ENCODE measurements at places on chromosomes 6 and 20. TPM values are rescaled to one million over a fixed set of nuclear protein-coding genes. Genes with fewer than 3 reads are reported as not detected.

DNA sequence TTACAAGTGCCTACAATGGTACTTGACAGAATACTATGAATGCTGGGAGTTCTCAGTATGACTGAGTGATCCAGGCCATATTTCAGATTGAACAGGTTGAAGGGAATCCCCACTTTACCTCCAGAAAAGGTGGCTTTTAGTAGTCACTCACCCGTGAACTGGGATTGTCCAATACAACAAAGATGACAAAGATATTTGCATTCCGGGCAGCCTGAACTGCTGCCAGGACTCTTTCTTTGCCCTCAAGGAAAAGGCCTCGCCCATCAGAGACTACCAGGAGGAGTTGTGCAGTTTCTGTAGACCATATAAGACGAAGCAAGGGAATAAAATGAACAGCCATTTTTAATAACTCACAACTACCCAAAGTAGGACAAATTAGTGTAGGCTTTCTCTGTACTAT, 6.3 kb upstream of the LYRM2 start:
- no peak for DNase-seq

GRCh38 chr6:167426651-167427050, 101.8 kb downstream of the TTLL2 start:
- no peak for DNase-seq

- no peak for DNase-seq
Measured at GRCh38 chr6:85250586-85251220, 199.2 kb upstream of the NT5E start.

- DNase-seq, result no peak
Measured at GRCh38 chr6:82097676-82098075, 149.9 kb downstream of the IBTK start.

DNA sequence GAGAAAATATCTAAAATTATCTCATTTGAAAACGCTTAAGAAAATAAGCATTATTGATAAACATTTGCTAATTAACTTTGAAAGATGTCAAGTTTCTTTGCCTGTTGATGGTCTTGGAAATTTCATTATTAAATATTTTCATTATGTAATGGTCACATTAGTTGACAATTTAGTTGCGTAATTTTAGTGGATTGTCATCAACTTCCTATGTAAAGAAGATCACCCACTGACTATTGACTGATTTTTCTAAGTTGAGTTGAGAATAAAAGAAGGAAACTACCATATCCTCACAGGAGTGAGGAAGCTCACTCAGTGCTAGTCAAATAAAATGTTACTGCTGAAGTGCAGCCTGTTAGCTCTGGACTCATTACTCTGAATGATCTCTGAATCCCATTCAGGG, 79.9 kb upstream of the LY86 start:
- DNase-seq, result no peak

The EBF4 gene
- 6.1 TPM for polyA plus RNA-seq

- no peak for DNase-seq
Measured at GRCh38 chr6:128667339-128667858, 147.0 kb upstream of the PTPRK start.

Measured in testis (tissue), 5 donors.